ENCODE measurements at places on chromosomes 7 and 10.

GRCh38 chr10:43866712-43867111, 218.0 kb upstream of the ZNF32 start:
- no peak for DNase-seq

DNA sequence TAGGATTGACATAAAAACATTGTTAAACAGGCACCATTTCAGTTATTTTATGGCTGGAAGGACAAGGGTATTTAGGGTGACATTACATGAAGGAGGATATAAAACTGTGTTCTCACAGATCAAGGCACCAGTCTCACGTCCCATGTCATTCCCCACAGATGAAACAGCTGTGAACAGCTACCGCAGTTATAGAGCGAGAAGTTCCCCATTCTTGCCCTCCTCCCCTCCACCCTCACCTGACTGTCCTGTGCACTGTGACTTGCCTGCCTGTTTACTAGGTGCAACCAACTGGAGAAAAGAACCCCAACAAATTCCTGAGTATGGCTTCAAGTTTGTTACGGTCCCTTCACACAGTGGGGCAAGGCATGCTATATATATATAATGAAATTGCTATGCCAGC, 141.6 kb downstream of the SND1 start:
- no peak for DNase-seq

GRCh38 chr7:121847041-121847440, 25.9 kb upstream of the PTPRZ1 start:
- no peak for DNase-seq

- DNase-seq = no peak
Observed at GRCh38 chr10:58723966-58724365, 211.3 kb downstream of the BICC1 start.

- no peak for DNase-seq
Observed at GRCh38 chr7:82179311-82179710, 264.3 kb downstream of the CACNA2D1 start.

DNA sequence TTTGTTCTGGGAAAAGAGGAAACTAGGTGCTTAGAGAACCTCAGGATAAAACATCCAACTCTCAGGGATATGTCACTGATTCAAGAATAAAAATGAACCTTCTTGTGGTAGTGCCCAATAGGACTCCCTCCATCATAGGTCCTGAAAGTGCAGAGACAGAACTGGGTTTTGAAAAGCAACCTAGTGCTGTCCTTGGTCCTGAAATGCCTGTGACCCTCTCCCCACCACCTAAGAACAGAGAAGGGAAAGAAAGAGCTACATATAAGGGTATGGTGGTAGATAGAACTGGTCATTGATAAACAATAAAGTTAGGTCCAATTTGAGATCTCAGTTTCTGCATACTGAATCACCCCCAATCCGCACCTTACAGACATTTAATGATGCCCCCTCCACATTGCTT, 953.3 kb downstream of the XPNPEP1 start:
- DNase-seq = no peak

DNA sequence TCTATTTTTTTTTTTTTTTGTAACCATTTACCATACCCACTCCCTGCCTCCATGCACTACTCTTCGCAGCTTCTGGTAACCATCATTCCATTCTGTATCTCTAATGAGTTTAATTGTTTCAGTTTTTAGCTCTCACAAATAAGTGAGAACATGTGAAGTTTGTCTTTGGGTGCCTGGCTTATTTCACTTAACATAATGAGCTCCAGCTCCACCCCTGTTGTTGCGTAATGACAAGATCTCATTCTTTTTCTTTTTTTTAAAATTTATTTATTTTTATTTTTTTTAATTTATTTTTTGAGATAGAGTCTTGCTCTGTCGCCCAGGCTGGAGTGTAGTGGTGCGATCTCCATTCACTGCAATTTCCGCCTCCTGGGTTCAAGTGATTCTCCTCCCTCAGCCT, 142.3 kb upstream of the PCLO start:
- DNase-seq = no peak

GRCh38 chr10:3853016-3853415, 68.0 kb upstream of the KLF6 start:
- no peak for DNase-seq

DNA sequence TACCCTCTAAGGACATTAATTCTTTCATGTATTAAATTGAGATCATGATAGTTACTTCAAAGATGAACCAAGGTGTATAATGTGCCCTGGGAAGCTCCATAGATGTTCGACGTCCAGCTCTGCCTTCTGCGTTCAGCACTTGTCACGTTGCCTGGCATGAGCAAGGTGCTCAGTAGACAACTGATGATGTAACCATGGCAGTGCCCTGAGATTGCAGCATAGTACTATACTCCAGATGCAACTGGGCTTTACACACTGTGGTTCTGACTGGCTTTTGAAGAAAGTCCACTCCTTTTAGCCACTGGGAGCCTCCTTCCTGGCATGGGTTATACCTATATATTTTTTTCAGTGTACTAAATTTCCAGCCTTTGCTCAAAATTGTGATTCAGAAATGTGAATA, 355.8 kb upstream of the SORCS1 start:
- DNase-seq = no peak

DNA sequence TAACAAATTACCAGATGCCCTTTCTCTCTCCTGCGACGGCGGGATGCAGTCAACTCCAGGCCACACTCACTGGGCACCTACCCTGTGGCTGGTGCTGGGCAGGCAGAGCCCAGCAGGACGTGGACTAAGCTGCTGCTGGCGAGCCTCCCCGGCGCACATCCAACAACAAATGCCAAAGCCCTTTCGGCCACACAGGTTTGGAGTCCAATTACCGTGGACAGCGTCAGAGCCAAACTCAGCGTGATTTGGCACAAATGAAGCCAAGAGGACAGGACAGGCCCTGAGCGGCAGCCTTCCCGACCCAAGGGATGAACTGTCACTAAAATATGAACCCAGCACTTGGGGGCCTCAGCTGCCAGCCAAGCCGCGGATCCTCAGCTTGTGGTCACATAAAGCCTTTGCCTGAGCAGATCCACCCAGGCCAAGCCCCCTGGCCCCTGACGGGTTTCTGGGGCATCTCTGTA, 28.4 kb downstream of the DAGLB start:
- DNase-seq = no peak

DNA sequence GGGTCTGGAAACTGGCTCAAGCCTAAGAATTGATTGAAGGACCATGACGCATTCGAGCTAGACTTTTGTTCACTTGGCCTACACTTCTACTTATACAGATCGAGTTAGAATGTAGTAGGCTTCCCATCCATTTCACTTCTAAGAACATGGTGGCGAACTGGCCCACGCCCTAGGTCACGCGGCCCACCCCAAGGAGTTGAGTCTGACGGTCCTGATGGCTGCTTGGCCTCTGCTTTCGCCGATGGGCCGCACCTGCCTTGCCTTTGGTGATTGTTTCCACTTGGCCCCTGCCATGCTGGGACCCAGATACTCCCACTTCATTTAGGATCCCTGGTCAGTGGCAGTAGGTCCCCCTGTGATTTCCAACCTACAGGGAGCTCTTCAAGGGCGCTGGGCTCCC, 153.6 kb downstream of the PRKAG2 start:
- no peak for DNase-seq

- DNase-seq = peak; percentile 62
Observed at GRCh38 chr10:68826764-68827591, at the start of gene STOX1. STOX1 (plus strand) TSS chr10:68827531; CDS start chr10:68827624, 93 bp downstream.

- DNase-seq = no peak
Observed at GRCh38 chr10:101002456-101002855, 2.8 kb downstream of the LZTS2 start.

DNA sequence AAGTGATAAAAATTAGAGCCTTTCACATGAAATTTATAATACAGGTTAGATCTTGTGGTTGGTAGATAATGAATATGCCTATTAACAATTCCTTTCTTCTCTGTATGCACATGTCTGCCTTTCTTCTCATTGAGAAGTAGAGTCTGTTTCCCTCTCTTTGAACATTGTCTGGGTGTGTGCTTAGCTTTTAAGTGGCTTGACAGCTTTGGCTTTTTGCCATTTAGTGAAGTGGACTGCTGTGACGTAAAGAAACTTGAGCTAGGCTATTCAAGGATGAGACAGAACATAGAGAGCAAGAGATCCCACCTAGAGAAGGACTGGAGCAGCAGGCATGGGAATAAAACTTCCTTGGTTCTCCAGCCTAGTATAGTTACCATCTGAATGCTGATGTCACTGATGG, 996.7 kb upstream of the CELF2 start:
- no peak for DNase-seq

GRCh38 chr10:79266543-79267312, 80.5 kb upstream of the PPIF start:
- DNase-seq = no peak

GRCh38 chr10:37728830-37729229, 128.6 kb downstream of the ZNF248 start:
- DNase-seq = no peak

- DNase-seq = no peak
Observed at GRCh38 chr7:158228986-158229385, 358.6 kb downstream of the PTPRN2 start.

DNA sequence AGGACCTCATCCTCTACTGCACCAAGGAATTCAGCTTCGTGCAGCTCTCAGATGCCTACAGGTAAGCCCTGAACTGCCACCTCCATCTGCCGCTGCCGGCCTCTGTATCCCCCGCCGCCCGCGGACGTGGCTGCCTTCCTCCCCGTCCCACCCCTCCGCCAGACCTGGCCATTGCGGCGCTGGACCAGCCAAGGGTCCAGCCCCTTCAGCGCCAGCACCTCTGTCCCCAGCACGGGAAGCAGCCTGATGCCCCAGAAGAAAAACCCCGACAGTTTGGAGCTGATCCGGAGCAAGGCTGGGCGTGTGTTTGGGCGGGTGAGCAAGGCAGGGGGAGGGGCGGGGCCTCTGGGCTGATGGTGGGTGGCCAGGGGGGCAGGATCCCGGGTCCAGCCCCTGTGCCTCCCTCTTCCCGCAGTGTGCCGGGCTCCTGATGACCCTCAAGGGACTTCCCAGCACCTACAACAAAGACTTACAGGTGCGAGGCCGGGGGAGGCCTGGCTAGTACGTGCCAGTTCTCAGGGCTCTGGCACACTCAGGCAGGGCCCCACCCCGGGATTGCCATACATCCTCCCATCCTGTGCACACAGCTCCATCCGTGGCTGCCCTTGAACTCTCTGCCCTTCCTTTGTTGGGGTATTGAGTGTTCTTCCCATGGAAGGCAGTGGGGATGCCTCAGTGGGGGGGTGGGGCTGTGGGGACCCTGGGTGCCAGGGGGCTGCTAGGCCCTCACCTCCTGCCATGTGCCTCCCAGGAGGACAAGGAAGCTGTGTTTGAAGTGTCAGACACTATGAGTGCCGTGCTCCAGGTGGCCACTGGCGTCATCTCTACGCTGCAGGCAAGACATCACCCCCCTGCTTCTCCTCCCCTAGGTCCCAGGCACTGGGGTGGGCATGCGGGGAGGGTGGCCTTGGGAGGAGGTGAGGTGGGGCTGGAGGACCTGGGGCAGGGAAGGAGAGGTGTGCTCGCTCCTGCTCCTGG, 13.5 kb downstream of the ASL start:
- no peak for DNase-seq

DNA sequence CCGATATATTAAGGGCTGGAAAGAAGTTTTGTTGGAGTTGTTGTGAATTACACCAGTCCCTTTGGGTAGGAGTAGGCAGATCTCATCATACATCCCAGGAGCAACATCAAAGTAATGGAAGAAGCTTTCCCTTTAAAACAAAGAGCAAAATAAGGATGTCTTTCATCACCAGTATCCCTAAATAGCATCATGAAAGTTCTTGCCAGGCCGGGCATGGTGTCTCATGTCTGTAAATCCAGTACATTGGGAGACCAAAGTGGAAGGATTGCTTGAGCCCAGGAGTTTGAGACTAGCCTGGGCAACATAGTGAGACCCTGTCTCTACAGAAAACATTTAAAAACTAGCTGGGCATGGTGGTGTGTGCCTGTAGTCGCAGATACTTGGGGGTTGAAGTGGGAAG, 38.7 kb downstream of the LRRC20 start:
- DNase-seq = no peak

DNA sequence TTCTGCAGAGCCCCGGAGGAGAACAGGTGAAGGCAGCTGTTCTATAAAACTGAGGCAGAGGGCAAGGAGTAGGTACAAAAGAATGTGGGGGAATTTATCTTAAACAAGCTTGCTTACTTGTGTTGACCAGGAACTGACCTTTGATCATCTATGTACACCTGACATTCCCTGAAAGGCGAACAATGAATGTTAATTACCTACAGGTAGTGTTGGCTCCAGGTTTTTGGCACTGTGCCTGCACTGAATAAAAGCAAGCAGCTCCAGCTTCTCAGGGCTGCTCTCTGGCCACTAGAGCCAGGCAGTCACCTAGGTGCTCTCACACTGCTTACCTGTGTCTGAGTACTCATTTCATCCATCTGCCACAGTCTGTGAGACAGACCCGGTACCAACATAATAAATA, 87.0 kb downstream of the RAPGEF5 start:
- no peak for DNase-seq

DNA sequence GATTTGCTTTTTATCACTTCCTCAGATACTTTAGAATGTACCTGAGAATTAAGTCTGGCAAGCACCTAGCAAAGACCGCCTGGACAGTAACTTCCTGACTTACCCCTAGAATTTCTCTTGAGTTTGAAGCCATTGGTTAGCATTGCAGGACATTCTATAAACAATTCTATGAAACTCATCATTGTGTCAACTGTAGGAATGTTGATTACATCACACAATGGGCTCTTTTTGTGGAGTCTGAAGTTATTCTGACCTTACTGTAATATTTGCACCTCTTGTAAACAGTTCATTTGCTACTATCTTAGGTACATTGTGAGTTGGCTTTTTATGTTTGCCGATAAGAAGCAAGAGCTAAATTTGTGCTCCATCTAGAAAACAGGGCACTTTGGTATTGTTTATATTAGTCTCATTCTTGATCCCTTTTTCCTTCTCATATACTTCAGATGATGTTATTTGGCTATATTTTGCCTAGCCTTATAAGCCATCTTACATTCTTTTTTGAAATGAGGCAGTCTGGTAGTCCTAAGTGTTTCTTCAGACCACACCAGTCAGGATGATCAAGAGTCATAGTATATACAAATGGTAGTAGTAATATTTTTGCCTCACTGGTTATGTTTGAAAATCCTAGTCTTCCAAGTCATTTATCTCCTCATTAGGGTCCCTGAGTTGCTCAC, 52.4 kb downstream of the CASD1 start:
- DNase-seq = no peak

DNA sequence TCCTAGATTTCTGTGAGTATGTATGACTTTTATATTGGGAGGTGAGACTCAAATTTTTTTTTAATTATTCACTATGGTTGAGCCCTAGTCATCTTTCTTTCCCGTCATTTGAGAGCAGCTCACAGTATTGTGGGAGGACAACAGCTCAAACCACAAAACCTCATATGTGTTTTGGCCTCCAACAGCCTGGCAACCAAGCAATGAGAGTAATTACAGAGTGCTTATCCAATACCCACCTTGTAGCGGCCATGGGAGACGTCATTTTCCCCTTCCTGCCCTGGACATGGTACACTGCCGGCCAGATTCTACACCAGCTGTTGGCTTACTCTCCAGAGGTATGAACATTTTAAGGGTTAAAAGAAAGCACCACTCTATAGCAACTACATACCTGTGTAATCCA, 49.1 kb downstream of the DOCK4 start:
- no peak for DNase-seq

Measured in activated naive CD4-positive, alpha-beta T cell treated with Interleukin-2 at 50 U/mL for 16 hours (primary cell).